Ascending aorta (tissue), 2 donors: ENCODE measurements at places on chromosomes 7 and 10.

DNA sequence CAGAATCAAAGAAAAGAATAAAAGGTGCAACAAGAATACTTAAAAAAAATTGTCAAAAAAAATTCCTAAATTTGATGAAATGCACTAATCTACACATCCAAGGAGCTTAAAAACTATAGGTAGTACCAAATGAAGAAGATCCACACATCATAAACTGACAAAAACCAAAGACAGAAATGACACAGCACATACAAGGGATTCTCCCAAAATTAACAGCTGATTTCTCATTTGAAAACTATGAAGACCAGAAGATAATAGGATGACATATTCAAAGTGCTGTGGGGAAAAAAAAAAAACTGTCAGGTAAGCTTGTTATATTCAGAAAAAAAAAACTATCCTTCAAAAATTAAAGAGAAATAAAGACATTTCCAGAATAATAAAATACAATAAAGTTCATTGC, 618.2 kb downstream of the TNS3 start:
- no peak for DNase-seq

GRCh38 chr7:497346-497745, 22.3 kb downstream of the PDGFA start:
- no peak for DNase-seq

DNA sequence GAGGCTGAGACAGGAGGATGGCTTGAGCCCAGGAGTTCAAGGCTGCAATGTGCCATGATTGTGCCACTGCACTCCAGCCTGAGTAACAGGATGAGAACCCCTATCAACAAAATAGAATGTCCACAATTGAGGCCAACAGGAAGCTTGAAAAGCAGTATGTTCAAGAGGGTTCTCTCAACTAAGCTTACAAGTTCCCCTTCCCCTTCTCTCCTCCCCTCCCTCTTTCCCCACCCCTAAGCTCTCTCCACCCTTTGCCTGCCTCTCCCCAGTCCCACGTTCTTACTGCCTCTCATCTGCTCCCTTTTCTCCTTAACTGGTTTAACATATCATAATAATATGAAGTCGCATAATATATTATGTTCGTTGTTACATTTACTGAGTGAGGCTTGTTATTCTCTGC, 35.4 kb downstream of the KIAA1549 start:
- DNase-seq, result no peak

DNA sequence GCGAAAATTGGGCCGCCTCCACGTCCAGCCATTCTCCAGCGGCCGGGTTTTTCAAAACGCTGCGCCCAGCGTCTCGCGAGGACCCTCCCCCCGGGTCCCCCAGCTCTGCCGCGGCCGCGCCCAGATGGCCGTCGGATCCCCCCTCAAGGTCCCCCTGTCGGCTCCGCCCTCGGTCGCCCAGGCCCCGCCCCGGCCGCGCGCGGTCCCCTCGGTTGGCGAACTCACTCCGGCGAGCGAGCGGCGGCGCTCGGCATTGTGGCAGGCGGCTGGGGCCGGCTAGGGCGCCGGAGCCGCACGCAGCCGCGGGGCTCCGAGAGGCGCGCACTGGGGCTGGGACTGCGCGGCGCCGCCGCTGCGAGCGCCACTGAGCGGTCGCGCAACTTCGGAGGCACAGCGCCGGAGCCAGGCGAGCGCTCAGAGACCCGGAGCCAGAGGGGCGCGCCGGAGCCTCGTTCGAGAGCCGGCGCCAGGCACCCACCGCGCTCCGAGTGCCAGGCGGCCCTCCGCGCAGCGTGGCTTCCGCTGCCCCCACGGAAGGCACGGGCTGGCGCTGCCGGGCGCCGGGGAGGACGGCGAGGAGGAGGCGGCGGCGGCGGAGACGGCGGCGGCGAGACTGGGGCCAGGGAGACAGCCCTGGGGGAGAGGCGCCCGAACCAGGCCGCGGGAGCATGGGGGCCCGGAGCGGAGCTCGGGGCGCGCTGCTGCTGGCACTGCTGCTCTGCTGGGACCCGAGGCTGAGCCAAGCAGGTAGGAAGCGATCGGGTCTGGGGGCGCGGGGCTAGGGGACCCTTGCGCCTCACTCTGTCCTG, at the start of gene UNC5B:
Gene UNC5B (plus strand): TSS at position 253 of the 809 bp plus-strand sequence. CDS start 416 bp downstream, at position 669.
- peak; percentile 44 for DNase-seq

DNA sequence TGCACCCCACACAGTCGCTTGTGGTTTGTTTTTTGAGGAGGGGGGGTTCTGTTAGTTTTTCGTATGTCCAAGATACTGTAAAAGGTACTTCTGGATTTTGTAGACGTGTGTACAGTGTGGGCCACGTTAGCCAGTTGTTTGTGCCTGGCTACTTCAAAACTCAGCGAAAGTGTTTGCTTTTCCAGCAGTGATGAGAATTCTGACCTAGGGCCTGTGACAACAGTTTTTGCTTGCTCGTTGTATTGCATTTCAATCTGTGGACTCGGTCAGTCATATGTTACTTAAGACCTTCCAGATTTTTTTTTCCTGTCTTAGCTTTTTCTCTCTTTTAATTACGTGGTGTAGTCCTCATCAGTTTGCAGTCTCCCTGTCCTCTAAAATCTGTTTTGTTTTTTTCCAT, 338.9 kb upstream of the GALNT17 start:
- no peak for DNase-seq

GRCh38 chr7:46208635-46209525, 287.8 kb upstream of the IGFBP3 start:
- DNase-seq, result no peak
